ENCODE measurements at places on chromosomes 11 and 22.

DNA sequence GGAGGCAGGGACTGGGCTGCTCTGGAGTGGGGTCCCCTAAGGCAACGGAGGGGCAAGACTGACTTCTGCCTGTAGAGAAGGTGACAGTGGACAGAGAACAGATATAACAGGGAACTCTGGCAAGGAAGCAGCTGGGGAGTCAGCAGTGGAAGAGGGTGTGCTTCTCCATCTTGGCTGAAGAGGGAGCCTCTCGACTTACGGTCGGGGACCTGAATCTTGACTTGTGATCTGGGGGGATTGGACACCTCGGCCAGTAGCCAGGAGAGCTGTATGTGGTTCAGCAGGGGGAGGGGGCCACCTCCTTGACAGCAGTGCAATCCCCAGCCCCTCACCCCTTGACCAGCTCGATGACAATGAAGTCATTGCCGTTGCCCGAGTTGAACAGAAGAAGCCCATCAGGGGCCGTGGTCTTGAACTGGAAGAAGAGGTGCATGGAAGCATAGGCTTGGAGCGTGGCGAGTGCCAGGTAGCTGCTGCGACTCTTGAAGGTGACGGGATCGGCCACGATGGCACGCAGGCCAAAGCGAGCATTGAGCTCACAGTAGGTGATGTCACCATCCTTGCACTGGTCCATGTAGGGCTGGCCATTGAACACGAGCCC, 60.0 kb downstream of the SLC22A12 start:
- DNase-seq = peak; percentile 64

DNA sequence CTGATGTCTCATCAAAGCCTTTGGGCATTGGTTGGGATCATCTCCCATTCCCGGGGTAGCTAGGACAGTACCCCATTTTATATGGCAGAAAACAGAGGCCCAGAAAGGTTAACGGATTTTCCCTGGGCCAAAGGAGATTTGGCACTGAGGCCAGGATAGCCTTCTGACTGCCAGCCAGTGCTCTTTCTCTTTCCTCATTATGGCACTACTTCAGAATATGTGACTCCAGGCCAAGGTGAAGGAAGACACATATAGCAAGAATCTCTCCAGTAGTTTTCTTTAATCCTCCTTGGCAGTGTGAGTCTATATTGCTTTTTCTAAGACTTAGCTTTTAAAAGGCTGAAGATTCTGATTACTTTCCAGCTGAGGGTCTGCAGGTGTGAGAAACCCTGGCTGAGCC, 94.8 kb upstream of the AMOTL1 start:
- DNase-seq = no peak

DNA sequence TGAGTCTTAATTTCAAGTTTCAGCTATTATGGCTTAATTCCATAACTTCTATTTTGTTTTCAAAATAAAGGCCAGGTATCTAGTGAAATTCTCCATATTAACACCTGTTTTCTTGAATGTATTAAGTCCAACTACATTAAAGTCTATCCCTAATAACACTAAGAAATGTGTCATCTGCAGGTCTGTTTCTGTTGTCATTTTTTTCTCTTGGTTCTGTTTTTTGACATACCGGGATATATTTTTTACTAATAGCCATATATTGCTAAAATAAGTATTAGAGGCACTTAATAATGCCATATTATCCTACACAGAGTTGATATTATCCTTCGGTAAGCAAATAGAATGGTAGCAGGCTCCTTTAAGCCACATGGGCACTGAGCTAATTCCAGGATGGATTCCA, 176.0 kb upstream of the MPPED2 start:
- DNase-seq = no peak

DNA sequence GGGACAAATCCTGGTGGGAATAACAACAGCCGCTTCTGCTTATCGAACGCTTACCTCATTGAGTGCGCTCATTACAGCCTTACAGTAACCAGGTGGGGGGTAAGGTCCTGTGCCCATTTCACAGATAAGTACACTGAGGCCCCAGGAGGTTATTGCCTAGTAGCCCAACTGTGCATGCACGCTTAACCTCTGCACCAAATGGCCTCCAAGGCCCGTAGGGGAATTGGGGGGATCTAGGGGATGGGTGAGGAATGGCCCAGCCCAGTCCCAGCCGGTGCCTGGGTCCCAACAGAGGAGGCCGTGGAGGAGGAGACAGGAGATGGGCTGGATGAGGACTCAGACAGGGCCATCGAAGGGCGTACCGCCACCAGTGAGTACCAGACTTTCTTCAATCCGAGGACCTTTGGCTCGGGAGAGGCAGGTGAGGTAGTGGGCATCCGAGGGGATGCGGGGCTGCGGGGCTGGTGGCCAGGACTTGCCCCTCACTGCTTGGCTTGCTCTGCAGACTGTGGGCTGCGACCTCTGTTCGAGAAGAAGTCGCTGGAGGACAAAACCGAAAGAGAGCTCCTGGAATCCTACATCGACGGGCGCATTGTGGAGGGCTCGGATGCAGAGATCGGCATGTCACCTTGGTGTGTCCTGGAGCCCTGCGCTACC, 7.3 kb downstream of the F2 start:
- no peak for DNase-seq

- DNase-seq = no peak
These were observed 514.2 kb downstream of the NTM start for GRCh38 chr11:131884461-131885073.

DNA sequence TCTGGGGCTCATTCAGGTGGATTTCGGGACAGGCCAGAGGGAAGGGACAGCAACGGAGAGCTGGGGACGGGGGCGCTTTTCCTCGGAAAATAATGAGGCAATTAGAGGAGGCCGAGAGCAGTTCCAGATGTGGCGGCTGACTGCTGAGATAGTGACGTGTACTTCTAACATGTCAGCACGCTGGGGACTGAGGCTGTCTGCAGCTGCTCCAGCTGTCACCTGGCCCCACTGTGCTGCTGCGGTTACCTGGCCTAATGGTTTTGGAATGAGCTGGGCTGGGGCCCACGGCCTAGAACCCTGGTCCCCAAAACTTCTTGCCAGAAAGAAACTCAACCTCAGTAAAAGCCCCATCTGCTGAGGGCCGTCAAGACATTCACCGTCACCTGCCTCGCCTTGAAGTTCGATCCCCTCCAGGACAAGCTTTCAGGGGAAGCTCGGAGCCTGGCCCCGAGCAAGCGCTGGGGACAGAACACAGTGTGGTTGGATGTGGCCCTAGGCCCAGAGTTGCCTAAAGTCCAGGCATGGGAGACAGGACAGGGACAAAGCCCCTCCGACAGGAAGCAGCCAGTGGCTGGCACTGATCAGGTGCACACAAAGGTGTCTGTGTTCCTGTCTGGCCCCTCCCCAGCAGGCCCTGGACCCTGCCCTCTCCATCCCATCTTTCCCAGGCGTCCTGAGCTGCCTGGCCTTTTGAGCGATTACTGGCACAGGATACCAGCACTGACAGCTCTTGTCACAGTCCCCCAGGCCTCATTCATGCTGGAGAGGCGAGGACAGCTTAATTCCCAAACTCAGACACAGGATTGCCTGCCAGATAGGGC, 22.1 kb downstream of the RPUSD4 start:
- DNase-seq = no peak

GRCh38 chr11:17775507-17776211, 41.1 kb downstream of the KCNC1 start:
- DNase-seq = no peak

- no peak for DNase-seq
These were observed 63.4 kb downstream of the BMAL1 start for GRCh38 chr11:13341026-13341425.

GRCh38 chr11:11533057-11533456, 88.7 kb downstream of the GALNT18 start:
- no peak for DNase-seq

- no peak for DNase-seq
These were observed 113.0 kb downstream of the KCNQ1OT1 start for GRCh38 chr11:2586793-2587131.

DNA sequence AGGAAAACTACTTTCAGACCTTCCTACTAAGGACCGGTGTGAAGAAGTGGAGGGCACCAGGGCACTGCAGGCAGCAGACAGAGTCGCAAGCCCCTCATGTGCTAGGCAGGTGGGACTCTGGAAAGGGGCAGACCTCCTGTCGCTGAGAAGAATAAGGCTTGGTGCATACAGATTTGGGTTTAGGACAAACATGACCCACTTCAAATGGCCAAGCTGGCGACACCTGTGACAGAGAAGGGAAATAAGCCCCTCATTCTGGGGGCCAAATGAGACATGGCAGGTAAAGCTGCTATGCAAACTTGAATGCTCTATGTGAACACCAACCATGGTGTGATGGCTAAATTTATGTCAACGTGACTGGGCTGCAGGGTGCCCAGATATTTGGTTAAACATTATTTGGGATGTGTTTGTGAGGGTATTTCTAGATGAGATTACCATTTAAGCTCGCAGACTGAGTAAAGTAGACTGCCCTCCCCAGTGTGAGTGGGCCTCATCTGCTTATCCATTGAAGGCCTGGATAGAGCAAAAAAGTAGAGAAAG, 112.4 kb upstream of the PITPNB start:
- no peak for DNase-seq

- no peak for DNase-seq
These were observed 8.4 kb downstream of the EMSY start for GRCh38 chr11:76453248-76453647.

DNA sequence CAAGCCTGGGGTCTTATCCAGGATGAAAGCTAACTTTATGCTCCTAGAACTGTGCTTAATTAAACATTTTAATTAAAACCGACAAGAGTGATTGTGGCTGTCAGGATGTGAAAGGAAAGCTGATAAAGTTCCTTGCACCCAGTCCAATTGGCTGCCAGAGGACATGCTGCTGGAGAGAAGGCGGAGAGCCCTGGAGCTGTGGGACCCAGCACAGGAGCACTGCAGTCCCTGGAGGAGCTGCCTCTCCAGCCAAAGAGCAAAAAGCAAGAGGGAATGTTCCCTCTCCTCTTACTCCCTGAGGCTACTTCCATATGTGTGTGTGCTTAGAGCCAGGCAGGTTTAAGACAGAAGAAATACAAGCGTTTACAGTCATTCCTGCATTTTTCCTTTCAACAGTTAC, 118.6 kb downstream of the OPCML start:
- no peak for DNase-seq

- no peak for DNase-seq
These were observed 403.5 kb upstream of the LUZP2 start for GRCh38 chr11:24093375-24093774.

DNA sequence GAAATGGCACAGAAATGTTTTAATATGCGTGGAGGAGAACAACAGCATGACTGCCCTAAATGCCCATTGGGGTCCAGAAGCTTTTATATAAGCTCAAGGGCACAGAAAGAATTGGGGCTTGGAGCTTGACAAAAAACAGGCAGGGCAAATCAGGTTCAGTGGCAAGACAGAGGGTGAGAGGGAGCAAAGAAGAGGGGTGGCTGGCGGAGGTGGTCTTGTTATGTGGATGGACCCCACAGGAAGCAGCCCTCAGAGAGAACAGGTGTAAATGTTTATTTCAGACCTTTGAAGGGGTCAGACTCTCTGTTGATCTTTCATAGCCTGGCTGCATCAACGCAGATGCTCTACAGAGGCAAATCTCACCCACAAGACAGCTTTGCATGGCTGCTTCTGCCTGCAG, 213.1 kb upstream of the B3GAT1 start:
- DNase-seq = no peak

DNA sequence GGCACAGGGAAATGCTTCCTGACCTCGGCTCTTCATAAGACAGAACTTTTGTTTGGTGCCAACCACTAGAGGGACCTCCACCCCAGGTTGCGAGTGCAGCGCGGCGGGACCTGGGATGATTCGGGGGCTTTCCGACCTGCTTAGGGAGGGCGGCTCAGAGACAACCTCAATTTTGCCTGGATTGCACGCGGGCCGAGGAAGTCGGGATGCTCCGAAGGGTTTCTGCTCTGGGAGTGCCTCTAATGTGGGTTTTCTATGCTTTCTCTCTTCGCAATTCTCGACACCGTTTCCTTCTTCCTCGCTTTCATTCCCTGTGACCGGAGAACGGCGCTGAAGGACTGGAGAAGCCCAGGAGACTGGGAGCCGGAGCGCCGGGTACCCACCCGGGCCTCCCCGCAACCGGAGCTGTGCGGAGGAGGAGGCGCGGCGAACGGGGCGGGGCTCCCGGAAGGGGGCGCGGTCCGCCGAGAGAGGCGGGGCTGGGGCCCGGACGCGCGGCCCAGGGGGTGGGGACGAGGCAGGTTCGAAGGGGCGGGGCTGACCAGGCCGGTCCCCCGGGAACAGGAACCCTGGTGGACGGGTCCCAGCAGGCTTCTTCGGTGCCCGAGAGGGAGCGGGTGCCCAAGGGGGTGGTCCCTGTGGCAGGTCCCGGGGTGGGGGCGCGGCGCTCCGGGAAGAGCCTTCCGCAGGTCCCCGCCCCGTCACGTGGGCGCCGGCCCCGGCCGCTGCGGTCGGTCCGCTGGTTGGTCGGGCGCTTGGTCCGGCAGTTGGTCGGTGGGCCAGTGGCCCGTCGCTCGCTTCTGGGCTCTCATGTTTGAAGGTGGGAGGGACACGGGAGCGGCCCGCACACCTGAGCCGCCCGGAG, at the start of gene PPFIBP2:
PPFIBP2 (plus strand) TSS at position 766 of the 865 bp plus-strand sequence. CDS start 35,477 bp downstream, outside the sequence.
- DNase-seq = peak; percentile 71

DNA sequence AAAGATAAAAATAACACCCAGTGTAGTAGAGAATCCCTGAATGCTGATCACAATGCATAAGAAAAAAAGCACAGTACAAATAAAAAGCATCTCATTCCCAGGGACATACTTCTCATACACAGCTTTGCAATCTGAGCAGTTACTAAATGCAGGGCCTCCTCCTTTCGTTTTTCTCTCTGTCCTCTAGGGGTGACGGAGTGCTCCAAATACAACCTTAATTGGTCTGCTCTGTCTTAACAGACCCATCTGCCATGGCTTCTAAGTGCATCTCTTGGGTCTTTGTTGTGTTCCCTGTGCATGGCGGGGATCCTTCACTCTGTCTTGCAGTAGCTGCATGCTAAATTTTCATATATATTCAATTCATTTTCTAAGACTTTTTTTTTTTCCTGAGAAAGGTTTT, 1114.2 kb upstream of the RAG2 start:
- DNase-seq = peak; percentile 13

- DNase-seq = no peak
These were observed 32.9 kb upstream of the FSHB start for GRCh38 chr11:30197869-30198268.

DNA sequence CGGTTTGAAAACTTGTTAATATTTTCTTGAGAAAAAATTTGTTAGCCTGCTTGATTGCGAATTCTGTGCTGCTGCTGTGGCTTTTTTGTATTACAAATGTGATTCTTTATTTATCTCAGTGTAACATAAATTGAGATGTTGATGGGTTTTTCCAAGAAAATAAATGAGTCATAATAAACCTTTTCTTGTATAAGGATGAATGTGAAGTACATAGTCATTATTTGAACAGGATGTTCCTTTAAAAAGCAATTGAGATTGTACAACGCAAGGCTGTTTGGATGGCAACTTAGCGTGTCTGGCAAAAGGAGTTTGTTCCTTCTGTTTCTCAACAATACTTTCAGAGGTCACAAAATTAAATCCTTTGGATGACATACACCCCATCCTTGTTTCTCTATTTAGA, 24.6 kb upstream of the CARD18 start:
- DNase-seq = no peak
